ENCODE measurements at places on chromosomes 7 and 10.

GRCh38 chr7:57646219-57646900, 196.4 kb downstream of the ZNF716 start:
- DNase-seq = no peak

GRCh38 chr7:47449810-47450590, 131.9 kb downstream of the TNS3 start:
- no peak for DNase-seq

GRCh38 chr7:42915356-42915755, 3.5 kb upstream of the C7orf25 start:
- DNase-seq = no peak

GRCh38 chr10:24494777-24495176, 228.9 kb downstream of the ARHGAP21 start:
- DNase-seq = no peak

DNA sequence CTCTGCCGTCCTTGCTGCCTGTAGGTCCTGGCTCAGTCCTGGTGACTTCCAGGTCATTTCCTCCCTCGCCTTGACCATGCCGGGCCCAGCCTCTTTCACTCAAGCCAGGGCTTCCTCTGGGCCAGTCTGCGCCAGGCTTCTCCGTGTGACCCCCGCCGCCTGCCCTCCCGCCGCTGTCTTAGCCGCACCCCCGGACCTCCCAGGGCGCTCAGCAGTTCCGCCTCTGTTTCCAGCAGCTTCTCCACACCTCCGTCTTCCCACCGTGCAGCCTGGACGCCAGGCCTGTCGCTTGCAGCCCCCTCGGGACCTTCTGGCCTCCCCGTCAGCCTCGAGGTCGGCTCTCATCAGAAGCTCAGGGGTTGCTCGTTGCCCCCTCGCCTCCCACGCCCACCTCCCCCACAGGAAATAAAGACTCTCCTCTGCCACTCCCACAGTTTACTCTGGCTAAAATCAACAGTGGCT, 123.0 kb upstream of the FZD8 start:
- DNase-seq = no peak

DNA sequence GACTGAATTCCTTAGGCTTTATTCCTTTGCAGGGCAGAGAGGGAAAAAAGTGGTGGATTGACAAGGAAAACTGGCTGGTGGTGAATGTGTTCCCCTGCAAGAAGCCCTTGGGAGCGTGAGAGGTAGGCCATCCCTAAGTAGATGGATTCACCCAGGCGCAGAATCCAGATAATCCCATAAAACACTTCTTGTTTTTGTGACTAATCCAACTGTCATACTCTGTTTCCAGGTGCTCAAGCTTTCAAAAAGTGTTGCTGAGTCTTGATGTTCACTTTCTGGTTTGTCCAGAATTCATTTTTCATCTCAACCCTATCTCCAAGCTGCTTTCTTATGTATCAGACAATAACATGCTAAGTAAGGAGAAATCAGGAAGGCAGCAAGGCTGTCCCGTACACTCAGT, 250.8 kb upstream of the HABP2 start:
- no peak for DNase-seq

DNA sequence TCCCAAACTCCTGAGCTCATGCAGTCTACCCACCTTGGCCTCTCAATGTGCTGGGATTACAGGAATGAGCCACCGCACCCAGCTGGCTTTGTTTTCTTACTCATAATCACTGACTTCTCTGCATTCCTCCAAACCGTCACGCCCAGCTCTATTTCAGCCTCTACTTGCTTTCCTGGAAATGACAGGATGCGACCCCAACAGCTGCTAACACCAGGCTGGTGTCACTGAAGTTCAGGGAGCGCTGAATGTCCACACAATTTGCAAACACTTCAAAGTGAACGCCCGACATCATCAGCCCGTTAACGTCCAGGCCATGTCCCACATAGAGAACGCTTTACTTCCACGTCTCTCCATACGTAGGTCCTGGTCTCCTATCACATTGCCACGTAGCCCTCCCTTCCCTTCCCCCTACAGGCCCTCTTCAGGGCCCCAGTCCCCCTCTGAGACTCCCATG, 12.8 kb upstream of the PROSER2 start:
- DNase-seq = no peak

- no peak for DNase-seq
Measured at GRCh38 chr7:22942191-22942590, 71.7 kb downstream of the HYCC1 start.

DNA sequence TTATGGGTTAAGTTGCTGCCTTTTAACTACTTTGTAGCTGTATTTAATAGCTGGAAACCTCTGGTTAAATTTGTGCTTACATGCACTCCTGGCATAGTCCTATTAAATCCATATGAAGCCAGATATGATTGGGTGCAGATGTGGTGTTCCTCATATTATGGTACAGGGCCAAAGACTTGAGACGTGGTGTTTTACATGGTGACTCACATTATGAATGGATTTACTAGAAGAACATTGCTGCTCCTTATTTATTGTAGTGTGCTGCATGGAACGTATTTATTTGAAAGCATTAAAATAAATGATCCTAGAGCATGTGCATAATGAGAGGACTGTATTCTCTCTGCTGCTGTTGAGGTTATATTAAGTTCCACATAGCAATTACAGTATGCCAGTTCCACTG, 224.1 kb downstream of the SLC25A13 start:
- no peak for DNase-seq

Measured in GM13976 (cell line).